ENCODE measurements at places on chromosomes 6 and 20.

GRCh38 chr20:16434062-16434664, 139.1 kb downstream of the KIF16B start:
- no peak for DNase-seq

DNA sequence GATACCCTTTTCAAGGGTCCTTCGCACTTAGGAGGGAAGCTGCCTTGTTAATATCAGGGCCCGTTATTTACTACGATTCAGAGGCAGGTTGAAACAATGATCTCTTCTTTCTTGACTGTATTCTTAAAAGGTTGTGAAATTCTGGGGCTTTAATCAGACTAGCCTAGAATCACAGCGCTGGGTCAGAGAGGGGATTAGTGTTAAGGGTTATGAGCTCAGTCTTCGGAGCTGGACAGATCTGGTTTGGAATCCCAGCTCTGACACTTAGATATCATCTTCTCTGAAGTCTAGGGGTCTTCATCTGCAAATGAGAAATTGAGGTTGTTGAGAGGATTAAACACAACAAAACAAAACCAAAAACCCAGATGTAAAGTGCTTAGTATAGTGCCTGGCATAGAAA, 77.4 kb downstream of the CD83 start:
- DNase-seq, result no peak

GRCh38 chr20:62433658-62434497, 6.5 kb upstream of the RBBP8NL start:
- DNase-seq, result peak; percentile 16

DNA sequence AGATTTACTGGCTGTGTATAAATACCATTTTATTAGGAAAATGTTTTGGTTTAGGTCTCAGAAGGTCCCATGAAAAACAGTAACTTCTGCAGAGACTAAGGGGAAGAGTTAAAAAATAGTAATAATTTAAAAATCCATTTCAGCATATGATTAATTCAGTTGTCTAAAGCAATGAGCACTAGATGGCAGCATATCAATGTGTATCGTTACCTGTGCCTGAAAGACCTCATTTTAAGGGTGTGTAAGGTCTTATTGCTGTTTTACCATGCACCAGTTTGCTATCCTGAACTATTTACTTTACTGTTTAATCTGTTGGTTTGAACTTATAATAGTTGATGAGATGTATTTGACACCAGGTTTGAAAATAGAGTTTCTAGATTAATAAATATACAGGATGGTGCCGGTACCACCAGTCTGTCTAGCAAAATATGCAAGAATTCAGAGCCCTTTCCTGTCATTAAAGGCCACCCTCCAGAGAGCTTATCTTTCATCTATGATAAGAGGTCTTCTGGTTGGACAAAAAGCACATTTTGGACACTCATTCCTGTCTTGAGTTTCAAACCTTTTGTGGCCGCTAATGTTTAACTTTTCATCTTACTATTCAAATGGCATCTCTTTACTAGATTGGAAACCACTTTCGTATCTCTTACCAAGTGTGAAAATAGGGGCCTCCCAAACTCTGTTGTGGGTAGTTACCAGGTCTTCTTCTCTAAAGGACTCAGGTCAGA, 8.9 kb upstream of the AHI1 start:
- DNase-seq, result peak; percentile 18

GRCh38 chr6:81929828-81930227, 177.3 kb upstream of the TENT5A start:
- no peak for DNase-seq

- DNase-seq, result no peak
Observed at GRCh38 chr6:50848989-50849795, 30.5 kb downstream of the TFAP2B start.

- DNase-seq, result no peak
Observed at GRCh38 chr6:79430913-79431536, 106.2 kb downstream of the LCA5 start.

DNA sequence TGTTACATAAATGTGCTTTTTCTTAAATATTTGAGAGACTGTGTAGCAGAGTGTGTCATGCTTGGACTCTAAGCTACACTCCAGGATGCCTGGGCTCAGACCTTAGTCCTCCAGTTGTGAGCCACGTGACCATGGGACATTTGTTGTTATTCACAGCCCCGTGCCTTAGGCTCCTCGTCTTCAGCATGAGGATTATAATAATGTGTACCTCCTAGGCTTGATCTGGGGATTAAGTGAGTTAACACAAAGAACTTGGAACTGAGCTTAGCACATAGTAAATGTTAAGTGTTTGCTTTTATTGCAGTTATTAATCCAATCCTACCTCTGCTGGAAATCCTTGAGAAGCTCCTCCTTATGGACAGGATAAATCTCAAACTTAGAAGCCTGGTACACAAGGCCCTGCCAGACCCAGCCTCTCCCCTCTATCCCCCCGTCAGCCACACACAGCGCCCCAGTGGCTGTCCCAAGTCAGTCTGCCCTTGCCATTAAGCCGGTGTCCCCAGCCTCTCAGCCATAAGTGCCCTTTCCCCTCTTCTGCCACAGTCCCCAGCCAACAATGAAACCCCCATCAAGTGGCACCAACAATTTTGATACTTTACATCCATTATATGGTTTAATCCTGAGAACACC, 177.5 kb downstream of the TMEM242 start:
- peak; percentile 20 for DNase-seq

DNA sequence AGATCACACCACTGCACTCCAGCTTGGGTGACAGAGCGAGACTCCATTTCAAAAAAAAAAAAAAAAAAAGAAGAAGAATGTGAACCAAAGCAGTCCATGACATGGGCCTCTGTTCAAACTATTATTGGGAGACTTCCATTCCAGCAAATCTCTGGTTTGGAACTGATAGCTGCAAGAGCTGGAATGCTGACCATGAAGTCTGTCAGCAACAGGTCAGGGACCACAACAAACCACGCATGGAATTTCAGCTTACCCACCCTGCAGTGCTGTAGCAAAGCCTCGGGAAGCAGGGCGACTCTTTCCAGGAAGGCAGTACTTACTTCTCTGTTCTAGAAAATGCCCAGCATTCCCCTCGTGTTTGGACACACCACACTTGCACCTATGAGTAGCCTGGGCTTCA, 34.1 kb upstream of the TBC1D7 start:
- no peak for DNase-seq

DNA sequence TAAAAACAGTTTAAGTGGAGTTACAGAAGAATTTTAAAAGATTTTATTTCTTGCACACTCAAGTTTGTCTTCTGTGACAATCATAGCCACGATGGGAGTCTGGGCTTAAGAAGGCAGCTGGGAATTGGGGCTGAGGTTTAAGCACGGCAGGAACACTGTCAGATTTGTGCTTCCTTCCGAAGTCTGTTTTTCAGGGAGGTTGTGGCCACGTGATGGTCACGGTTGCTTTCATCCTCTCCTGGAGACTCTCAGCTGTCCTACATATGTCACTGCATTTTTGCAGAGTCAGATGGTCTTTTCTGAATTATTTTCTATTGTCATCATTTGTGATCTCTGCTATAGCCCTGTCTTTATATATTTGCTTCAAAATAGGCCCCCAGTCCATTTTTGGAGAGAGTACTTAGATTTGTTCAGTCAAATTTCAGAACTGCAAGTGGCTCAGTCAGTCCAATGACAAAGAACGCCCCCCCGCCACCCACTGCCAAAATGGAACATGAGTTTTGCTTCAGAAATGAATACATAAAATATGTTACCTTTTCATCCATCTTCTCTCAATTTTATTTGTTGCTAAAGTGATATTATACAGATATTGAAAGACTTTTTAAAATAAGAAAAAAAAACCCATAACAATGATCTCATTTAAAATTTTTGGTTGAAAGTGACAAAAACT, 111.8 kb upstream of the ZFP64 start:
- no peak for DNase-seq
